ENCODE measurements at places on chromosomes 7 and 10.
A peak's percentile ranks its signal among the peaks of the same experiment; 100 is the strongest.

GRCh38 chr10:86509145-86509544 lies 12.4 kb downstream of the WAPL start:
- peaks cover 23% of the 10 kb centered on the region for H3K36me3 ChIP-seq
- peaks cover 27% of the 10 kb centered on the region for H3K4me1 ChIP-seq
- DNase-seq: no peak
- H3K27me3 ChIP-seq: no peaks in the 10 kb centered on the region

DNA sequence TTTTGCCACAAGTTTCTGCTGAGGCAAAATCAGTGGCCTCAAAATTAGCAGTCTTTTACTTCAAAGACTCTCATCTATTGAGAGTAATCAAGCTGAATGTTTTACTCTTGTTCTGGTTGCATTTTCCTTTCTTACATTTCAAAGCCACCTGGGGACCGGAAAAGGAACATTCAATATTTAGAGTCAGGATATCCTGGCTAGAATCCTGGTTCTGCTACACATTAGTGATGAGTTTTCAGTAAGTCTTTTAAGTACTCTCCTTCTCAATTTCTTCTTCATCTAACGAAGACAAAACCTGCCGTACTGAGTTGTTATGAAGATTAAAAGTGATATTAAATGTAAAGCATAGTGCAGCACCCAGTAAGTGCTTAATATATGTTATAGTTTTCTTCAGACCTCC lies 52.5 kb downstream of the LAMB4 start:
- H3K4me1 ChIP-seq: no peaks in the 10 kb centered on the region
- no peak for DNase-seq
- H3K27me3 ChIP-seq: no peaks in the 10 kb centered on the region

DNA sequence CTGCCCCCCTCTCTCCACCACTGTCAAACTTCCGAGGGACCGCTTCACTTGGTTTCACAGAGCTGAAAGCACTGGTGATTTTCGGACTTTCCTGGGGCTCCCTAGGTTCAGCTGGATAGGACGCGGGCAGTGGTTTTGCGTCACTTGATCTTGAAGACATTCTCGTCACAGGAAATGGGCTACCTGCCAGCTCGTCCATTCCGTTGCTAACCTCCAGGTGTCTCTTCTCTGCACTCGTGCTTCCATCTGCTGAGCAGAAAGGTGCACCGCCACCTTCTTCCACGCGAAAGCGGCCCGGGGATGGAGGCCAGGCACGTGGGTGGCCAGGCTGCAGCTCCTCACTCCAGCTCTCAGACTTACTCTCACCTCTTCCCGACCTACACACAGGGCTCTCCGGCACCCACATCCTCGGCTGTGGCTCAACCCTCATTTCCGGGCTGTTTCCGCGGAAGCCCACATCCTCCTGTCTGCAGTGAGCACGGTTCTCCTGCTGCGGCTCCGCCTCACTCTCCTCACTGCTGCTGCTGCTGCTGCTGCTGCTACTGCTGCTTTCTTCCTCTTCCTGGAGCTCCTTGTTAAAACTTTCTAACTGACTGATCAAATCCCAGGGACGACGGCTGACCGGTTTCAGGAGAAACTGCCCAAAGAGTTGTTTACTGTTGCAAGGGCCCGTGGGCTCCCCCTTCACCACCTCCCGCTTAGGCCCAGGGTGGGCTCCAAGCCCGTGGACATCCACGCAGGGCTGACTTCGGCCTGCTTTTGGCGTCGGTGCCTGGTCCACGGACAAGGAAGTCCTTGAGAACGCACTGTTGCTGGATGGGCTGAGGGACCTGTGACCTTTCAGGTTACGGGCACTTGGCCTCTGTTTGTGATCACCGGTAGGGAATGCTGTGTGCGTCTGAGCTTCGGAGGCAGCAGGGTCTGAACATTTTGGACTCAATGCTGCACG lies 32.1 kb downstream of the JCAD start:
- H3K4me3 ChIP-seq: peak overlapping the region; percentile 65
- H3K36me3 ChIP-seq: peaks cover 10% of the 10 kb centered on the region
- H3K27me3 ChIP-seq: peaks cover 38% of the 10 kb centered on the region
- peaks cover 47% of the 10 kb centered on the region for H3K4me1 ChIP-seq
- H3K27ac ChIP-seq: peak overlapping the region; percentile 92
- DNase-seq: peak; percentile 96

DNA sequence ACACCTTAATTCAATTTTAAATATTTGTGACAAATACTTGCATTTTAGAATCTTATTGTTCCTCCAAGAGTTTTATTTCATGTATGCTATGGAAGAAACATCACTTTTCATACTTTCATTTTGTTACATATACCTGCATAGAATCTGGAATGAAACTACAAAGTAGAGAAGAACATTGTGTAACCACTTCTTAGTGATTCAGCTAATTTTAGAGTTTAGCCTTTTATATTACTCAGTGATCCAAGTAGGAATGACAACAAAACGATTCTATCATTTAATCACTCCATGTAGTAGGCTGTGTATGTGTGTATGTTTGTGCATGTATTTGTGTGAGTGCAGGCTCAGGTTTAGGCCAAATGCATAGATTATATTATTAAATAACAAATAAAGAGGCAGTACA lies 14.4 kb upstream of the SEMA3A start:
- no peaks in the 10 kb centered on the region for H3K4me1 ChIP-seq
- DNase-seq: no peak
- no peak overlapping the region for H3K4me3 ChIP-seq

Measured in activated CD8-positive, alpha-beta T cell treated with anti-CD3 and anti-CD28 coated beads, Interleukin-2, amount 10 ng/mL, durations not matched to agents 7 days and 5 days (primary cell).